ENCODE measurements at places on chromosomes 13 and 19. TPM values are rescaled to one million over a fixed set of nuclear protein-coding genes. Genes with fewer than 3 reads are reported as not detected.

DNA sequence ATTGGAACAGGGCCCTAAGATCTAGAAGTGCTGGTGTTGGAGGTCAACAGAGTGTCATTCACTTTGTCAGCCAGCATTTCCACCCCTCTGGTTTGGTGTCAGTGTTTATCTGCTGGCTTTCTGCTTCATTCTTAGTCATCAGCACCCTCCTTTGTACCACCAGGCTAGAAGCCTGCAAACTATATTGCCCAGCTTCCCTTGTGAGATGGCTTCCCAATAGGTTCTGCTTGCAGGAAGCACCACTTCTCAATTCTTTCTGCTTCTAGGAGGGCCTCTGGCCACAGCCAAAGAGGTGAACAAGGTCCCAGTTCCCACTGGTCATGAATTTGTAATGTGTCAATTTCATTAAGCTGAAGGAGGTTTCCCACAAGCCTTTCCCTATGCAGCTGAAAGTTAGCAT lies 36.4 kb upstream of the CALM3 start:
- DNase-seq = no peak

GRCh38 chr19:7912144-7912696 lies 2.4 kb upstream of the TGFBR3L start:
- no peak for DNase-seq

DNA sequence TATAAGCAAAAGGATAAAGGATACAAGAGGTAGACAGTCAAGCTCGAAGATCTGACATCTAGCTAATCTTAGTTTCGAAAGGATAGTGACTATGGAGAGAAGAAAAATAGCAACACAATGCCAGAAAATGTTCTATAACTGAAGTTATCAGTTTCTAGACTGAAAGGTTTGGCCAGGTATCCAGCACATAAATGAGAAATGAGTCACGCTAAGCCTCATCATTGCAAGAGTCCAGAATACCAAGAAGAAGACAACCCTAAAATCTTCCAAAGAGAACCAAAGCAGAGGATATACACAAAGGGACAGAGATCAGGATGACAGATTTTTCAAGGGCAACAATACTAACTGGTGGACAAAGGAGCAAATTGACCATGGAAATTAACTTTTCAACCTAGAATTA lies 237.0 kb downstream of the POSTN start:
- DNase-seq = no peak

The SIAH3 gene
- 9.8 TPM for total RNA-seq

- no peak for DNase-seq
Measured at GRCh38 chr19:30224689-30225606, 147.2 kb upstream of the ZNF536 start.

The F2RL3 gene
- total RNA-seq = under 0.01 TPM

GRCh38 chr13:31167490-31167889 lies 5.8 kb upstream of the HSPH1 start:
- no peak for DNase-seq

- DNase-seq = no peak
Measured at GRCh38 chr13:48618937-48619336, 34.8 kb upstream of the CYSLTR2 start.

The CEACAM20 gene
- not detected for total RNA-seq

DNA sequence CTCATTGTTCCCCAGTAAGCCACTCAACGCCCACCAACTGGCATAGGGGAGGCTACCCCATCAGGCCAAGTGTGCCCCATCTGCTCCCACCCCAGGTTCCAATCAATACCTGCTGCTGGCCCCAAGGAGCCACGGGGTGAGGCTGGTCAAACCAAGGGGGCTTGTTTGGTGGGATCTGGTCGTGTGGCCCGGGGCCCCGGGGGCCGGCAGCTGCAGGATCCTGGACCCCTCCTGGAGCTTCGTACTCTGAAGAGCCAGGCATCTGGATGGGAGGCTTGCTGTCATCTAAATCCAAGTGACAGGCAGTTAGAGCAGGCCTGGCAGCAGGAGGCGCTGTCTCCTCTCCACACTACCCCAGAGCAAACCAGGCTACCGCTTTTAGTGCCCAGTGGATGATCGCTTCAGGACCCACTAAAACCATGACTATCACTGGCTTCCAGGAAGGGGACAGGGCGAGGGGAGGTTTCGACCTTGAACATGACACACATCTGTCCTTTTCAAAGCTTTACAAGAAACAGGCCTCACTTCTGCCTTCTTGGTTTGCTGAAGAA lies 14.2 kb downstream of the CHERP start:
- DNase-seq = no peak

GRCh38 chr13:59144700-59145099 lies 1019.0 kb downstream of the DIAPH3 start:
- DNase-seq = no peak

GRCh38 chr19:5038631-5039271 lies 69.8 kb downstream of the KDM4B start:
- no peak for DNase-seq

DNA sequence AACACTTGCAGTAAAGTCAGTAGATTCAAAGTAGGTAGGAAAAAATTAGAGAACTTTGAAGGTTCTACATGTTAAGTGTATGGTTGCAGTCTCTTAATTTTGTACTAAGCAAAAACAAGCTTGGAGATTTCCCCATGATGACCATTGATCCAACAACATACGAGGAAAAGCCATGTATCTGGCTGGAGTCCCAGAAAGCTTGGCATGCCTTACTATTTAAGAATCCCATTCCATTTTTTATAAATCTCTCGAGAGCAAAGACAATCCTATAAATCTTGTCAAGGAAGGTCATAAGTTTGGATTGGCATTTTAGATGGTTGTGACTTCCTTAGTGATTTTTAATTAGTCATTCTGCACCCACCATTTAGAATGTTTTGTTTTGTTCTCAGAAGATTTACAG lies 495.9 kb downstream of the GPC5 start:
- DNase-seq = no peak

The NAA16 gene
- total RNA-seq = 56.9 TPM

The KASH5 gene
- total RNA-seq = not detected

The DZIP1 gene
- 43.7 TPM for total RNA-seq

DNA sequence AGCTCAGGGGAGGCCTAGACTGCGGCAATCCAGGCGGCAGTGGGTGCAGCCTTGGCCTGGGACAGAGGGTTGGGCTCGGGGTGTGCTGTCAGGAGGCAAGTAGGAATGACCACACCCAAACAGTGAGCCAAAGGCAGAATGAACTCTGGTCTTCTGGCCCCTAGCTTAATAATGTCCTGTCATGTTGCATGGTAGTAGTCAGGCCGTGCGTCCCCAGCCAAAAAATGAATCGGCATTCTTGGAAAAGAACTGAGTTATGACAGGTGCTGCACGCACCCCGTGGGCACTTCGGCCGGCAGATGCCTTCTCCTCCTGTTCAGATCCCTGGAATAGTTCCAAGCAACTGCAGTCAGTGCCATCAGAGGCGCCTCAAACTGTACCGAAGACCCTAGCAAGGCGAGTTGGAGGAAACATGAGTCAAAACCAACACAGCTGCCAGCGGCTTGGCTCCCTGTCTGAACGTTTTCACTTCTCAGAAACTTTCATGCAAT lies 55.9 kb downstream of the ATP7B start:
- DNase-seq = no peak

- DNase-seq = no peak
Measured at GRCh38 chr13:81872581-81872980, 1531.7 kb upstream of the SPRY2 start.

DNA sequence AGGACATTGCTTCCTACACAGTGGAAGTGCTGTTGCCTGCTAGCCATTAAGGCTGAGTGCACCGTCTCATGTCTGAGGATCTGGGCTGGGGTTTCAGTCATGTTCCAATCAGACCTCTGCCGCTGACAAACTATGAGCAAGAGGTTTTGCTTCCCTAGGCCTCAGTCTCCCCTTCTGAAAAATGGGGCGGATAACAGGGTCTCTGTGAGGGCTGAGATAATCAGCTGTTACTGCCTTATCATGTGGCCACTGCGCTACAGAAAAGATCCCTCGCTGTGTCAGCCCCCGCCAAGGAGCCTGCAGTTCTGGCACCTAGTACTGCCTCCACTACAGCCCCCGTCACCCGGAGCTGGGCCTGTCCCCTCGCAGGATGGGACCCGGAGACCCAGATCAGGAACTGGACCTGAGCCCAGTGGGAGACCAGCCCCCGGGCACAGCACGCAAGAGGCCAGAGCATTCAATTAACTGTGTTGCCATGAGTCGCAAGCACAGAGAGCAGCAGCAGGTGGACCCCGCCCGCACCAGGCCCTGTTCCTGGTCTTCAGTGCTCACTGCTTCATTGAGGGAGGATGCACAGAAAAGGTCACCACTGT lies 3.0 kb upstream of the PNKP start:
- no peak for DNase-seq

GRCh38 chr19:39645800-39646411 lies 9.8 kb upstream of the LGALS16 start:
- no peak for DNase-seq

The NCAN gene
- total RNA-seq = 161 TPM

DNA sequence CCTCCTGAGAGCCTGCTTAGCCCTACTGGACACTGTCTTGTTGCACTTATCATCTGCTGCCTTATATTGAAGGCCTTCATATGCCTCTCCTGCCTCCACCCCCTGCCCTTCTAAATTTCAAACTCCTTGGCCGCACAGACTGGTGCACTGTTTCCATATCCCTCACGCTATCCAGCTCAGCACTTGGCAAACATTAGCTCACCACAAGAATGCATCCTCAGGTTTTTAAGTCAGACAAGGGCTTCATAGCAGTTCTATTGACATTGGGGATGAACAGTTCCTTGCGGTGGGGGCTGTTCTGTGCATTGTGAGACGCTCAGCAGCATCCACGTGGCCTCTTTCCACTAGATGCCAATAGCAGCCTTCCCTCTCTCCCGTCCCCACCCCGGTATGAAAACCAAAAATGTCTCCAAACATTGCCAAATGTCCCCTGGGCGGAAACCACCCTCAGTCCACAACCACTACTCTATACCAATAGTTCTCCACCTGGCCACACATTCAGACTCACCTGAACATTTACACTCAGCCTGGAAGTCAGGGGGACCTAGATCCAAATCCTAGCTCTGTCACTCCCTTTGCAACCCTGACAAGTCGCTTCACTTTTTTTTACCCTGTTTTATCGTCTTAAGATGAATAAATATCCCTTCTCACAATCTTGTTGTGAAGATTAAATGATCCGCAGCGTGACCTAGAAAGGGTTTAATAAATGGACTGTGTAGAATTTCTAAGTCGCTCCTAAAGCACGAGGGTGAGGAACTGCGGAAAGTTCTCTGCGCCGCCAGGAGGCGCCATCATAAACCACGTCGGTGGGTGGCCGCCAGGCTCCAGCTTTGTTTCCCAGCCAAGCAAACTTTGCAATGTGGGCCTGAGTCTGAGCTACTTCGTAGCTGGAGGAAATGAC lies 3.6 kb upstream of the CEACAM3 start:
- DNase-seq = no peak

The ZNF850 gene
- total RNA-seq = 7.5 TPM

The IRGC gene
- not detected for total RNA-seq

- DNase-seq = no peak
Measured at GRCh38 chr13:43953370-43953769, 73.7 kb downstream of the LACC1 start.

GRCh38 chr13:77038907-77039480 lies 12.0 kb upstream of the FBXL3 start:
- DNase-seq = no peak

DNA sequence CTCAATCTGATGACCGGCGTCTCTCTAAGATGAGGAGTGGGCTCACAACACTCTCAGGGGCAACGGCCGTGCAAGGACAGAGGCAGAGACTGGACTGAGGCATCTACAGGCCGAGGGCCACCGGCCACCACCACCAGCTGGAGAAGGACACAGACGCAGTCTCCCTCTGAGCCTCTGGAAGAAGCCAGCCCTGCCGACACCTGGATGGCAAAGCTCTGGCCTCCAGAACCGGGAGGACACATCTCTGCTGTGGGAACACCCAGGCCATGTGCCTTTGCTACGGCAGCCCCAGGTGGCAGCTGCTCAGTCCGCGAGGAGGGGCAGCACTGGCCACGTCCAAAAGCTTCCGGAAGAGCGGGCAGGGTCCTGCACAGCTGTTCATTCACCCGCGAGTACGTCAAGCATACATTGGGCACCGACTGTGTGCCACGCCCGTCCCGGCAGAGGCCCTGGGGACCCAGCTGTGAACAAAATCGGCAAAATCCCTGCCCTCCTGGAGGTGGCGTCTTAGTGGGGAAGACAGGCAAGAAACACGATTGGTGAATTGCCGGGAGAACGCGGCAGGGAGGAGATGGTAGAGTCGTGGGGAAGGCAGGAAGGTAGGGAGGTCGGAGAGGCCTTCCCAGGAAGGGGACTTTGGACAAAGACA lies 17.1 kb downstream of the C2CD4C start:
- no peak for DNase-seq

The TUBA3C gene
- not detected for total RNA-seq

DNA sequence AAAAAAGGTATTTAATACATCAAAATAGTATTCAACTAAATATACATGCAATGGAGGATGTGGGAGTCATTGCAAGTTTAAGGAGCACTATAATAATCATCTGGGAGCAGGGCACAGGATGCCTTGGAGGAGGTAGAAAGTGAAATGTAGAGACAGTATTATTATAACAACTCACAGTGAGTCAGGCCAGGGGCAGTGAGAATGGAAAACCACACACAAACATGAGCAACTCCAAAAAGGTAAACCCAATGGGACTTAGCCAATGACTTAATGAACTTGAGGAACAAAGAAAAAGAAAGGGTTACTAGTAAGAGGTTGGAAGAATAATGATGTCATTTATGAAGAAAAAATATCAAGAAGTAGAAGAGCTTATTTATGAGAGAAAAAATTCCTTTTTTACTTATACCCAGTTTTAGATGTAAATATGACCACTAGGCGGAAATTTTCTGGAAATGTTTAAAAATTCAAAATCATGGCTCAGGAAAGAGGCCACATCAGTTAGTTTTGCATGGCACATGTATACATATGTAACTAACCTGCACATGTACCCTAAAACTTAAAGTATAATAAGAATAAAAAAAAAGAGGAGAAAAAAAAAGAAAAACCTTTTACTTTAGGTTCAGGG lies 389.3 kb downstream of the SUCLA2 start:
- DNase-seq = no peak

GRCh38 chr19:51029718-51030117 lies 3.3 kb upstream of the KLK11 start:
- DNase-seq = no peak

The ZNF433 gene
- 19.5 TPM for total RNA-seq

DNA sequence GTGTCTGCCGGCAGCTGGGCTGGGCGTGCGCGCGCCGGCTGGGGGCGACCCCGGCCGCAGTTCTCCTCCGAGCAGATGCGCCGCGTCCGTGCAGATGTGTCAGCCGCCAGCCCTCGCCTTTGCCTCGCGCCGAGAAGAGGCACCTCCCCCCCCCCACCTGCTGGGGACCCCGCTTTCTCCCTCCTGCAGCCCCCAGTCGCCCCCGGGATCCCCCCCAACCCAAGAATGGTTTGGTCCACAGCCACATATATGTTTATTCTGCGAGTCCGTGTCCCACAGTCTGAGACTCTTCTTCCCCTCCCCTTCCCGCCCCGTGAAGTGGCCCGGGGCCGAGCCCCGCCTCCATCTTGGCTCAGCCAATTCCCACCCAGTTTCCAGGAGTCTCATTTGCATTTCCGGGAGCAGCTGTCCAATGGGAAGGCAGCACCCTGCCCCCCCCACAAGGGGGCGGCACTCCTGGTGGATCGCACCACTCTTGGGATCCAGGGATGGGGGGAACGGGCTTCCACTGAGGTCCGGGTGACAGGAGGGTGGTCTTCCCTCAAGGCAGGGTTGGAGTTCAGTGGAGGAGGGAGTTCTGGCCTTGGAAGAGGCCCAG lies 8.6 kb downstream of the ISOC2 start:
- peak; percentile 97 for DNase-seq

GRCh38 chr13:63409791-63410351 lies 1994.2 kb upstream of the PCDH20 start:
- no peak for DNase-seq

All from occipital lobe (tissue), 3 donors.